Head of caudate nucleus (tissue), 42 donors: ENCODE measurements at places on chromosomes 13 and 19.

GRCh38 chr13:98032168-98032567, 78.7 kb downstream of the IPO5 start:
- no peak for DNase-seq

- no peak for DNase-seq
Observed at GRCh38 chr13:70424928-70425327, 316.7 kb upstream of the KLHL1 start.

DNA sequence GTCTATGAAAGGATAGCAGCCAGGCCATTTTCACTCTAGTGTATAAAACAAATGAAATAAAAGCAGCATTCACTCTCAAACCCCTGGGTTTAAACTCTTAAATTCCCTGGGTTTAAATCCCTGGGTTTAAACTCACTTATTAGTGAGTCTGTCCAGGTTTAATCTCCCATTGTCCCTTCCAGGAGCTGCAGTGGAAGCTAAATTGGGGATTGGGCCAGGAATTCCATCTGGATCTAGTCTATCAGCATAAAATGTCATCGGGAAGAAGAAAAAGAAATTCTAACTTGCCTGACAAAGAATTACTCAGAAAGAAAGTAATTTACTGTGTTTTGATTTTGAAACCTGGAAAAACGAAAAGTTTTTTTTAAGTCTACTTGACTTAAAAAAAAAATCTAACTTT, 54.8 kb downstream of the FRY start:
- no peak for DNase-seq

- DNase-seq: peak; percentile 35
Observed at GRCh38 chr13:44879452-44880058, 109.7 kb downstream of the NUFIP1 start.
